ENCODE measurements at places on chromosomes 11 and 22.

DNA sequence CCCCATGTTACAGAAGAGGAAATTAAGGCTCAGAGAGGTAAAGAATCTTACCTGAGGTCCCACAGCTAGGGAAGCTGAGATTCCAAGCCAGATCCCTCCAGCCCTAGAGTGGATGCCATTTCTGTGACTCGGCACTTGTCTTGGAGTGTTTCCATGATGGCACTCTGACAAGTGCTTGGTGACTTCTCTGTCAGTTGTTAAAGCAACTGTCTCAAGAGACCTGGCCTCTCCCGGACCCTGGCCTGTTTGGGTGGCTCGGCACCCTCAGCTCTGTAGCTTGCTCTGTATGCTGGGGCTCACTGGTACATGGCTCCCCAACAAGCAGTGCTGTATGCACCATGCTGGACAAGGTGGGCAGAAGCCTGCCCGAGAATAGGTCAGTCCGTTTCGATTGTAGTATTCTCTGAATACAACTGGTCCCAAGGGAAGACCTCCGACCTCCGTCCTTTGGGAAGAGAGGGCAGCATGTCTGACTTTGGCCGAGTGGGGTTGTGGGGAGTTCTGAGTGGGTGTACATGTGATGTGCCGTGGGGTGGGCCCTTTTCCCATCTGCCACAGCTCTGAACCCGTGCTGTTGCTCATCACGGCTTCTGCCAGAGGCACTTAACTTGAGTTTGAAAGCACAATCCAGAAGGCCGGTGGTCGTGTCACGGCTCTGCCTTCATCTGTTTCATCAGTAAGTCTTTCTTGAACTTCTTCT, 12.4 kb downstream of the ACO2 start:
- DNase-seq: no peak

DNA sequence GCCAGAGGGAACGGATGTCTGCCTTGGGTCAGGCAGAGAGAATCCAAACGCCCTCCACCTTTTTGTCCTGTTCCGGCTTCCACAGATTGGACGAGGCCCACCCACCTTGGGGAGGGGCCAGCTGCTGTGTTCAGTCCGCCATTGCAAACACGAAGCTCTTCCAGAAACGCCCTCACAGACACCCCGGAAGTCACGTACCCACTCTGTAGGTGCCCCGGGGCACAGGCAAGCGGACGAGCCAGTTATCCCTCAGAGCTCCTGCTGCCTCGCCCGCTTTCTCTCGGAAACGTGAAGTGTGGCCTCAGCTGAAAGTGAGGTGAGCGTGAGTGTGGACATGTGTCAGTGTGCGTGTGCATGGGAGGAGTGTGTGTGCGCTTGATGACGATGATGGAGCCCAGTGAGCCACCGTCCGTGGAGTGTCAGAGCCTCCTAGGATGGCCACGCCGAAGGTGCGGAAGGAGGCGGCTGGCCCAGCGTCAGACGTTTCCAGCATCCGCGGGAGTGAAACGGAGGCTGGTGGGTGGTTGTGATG, 869.2 kb downstream of the TBC1D22A start:
- no peak for DNase-seq

GRCh38 chr11:117020869-117021564, 77.2 kb downstream of the SIK3 start:
- DNase-seq: no peak

DNA sequence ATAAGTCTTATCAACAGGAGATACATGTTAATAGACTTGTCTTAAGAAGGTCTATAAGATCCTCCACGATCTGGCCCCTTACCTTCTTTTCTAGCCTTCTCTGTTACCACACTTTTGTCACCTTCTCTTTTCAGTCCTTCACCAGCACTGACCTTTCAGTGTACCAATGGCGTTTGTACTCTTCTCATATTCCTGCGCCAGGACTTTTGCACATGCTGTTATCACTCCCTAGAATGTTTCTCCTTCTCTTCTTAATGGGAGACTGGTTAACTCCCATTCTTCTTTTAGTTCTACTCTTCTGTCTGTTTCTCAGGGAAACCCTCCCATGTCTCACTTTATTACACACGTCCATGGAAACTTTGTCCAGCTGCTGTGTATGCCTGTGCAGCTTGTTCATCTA, 4.4 kb upstream of the EED start:
- DNase-seq: no peak

GRCh38 chr11:104256525-104256924, 92.6 kb upstream of the PDGFD start:
- DNase-seq: peak; percentile 10

GRCh38 chr22:20131859-20132685, 468 bp downstream of the ZDHHC8 start:
- DNase-seq: no peak

GRCh38 chr11:27611947-27612455, 88.3 kb downstream of the BDNF start:
- no peak for DNase-seq

DNA sequence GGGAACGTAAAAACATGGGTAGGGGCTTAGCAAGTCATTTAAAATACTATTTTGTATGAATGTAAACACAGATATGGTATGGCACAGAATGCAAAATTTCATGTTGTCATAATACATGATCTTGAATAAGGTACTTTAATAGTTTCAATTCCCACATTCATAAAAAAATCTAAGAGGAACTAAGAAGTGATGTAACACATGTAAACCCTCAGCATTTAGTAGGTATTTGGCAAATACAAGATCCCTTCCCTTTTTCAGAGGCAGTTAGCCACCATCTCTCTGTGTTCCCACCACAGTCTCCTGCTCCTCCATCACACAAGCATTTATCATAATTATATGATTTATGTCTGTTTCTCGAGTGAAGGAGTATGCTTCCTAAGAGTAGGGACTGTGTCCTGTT, 251.8 kb downstream of the TENM4 start:
- DNase-seq: peak; percentile 5

- DNase-seq: no peak
These were observed 8.7 kb downstream of the YAP1 start for GRCh38 chr11:102118937-102119336.

DNA sequence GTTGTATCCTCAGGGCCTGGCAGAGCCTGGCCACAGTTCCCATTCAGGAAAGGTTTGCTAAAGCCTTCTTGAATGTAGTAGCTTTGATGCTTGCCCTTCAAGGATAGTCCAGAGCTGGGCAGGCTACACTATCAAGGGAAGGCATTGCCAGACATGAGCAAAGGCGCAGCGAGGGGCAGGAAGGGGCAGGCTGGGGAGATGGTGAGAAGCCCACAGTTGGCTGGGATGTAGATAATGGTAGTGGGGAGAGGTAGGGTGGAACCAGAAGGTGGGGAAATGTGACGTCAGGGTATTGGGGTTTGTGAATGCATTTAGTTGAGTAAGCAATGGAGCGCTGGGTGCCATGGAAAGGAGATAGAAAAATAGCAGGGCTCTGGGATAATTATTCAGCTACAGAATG, 28.6 kb downstream of the LRRC32 start:
- DNase-seq: no peak

GRCh38 chr11:115919341-115920091, 415.3 kb upstream of the CADM1 start:
- DNase-seq: no peak

- no peak for DNase-seq
These were observed 80.2 kb downstream of the PLEKHA7 start for GRCh38 chr11:16933756-16934603.

GRCh38 chr22:48265000-48265625, 1502.7 kb downstream of the TBC1D22A start:
- no peak for DNase-seq

DNA sequence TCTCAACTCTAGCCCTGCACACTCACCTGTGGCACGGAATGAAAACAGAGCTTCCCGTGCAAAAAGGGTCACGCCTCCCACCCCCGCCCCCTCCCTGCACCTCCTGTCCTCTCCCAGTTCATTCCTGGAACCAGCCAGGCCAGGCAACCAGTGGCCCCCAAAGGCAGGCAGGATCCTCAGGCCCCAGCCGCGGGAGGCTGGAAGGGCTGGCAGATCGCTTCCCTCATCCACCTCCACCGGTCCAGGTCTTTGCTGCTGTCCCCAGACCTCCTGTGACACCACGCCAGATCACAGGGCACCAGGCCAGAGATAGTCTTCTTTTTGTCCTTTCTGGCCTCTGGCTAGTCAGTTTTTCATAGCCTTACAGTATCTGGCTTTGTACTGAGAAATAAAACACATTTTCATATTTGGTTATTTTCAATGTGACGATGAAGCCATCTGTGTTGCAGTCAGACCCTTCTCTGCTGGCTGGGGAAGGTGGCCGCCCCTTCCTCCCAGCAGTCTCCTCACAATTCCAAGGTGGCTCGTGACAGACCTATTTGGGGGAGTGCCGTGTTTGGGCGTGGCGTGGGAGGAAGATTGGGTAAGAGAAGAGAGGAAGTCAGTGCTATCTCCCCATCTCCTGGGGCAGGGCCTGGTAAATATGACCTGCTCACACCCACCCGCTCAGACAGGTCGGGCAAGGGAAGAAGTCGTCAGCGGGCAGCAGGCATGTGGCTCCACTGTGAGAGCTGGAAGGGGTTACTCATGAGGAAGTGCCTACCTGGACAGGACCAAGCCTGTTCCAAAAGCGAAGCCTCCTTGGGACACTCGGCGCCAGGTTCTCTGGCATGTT, 9.1 kb downstream of the SSH3 start:
- peak; percentile 46 for DNase-seq

GRCh38 chr11:72578991-72579815, 95.0 kb downstream of the PDE2A start:
- DNase-seq: no peak

- DNase-seq: no peak
These were observed 28.3 kb downstream of the GRIK4 start for GRCh38 chr11:120539667-120540369.

- no peak for DNase-seq
These were observed 103.8 kb downstream of the EXT2 start for GRCh38 chr11:44199298-44199697.

DNA sequence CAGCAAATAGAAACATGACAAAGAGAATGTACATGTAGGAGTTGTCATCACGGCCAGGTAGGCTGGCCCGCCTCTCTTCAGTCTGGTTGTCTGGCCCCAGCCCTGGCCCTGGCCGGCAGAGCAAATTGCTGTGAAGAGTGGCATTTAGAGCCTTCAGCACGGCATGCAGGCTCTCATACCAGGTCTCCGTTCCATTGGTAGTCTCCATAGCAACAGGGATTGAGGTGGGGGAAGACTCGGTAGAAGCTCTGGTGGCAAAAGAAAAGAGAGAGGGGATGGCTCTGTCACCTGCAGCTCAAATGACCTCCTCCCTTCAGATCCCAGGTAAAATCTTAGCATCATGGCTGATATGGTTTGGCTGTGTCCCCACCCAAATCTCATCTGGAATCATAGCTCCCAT, 10.0 kb downstream of the KCNE3 start:
- no peak for DNase-seq

- no peak for DNase-seq
These were observed 58.9 kb downstream of the DKK3 start for GRCh38 chr11:11949482-11949881.

GRCh38 chr11:69637941-69638871, 2.8 kb upstream of the CCND1 start:
- DNase-seq: no peak

GRCh38 chr11:66902486-66903177, 45.8 kb downstream of the LRFN4 start:
- no peak for DNase-seq

DNA sequence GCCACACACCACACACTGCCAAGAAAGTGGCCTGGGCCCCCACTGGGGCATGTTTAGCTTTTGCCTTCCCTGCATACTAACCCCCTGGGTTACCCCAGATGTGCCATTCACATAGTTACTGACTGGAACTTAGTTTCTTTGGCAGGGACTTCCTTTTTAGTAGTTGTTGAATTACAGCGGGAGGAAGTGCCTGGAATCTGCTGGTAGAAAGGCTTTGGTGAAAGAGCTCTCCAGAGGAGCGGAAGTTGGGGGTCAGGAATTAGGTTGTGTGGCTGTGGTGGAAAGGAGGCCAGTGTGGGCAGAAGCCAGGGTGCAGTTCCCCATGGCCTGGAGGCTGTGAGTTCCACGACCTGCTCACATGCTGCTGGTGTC, 69.0 kb downstream of the MED15 start:
- no peak for DNase-seq

DNA sequence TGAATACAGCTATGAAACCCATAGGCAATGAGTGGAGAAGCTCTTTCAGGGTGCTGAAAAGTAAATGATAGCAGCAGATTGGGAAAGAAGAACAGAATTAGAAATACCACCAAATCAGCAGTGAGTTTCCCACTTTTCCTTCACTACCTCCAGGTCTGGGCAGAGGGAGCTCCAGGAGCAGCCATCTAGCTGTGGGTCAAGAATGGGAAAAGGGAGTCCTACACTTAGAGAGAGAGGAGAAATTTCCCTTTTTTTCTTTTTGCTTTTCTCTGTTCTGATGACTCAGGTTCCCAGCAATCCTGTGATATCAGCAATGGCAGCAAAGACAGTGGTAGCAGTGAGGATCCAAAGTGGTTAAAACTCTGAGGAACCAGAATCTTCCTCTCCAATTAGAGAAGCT, 263.9 kb downstream of the NXPE2 start:
- no peak for DNase-seq

- DNase-seq: no peak
These were observed 16.1 kb downstream of the LRRC75B start for GRCh38 chr22:24576778-24577177.

DNA sequence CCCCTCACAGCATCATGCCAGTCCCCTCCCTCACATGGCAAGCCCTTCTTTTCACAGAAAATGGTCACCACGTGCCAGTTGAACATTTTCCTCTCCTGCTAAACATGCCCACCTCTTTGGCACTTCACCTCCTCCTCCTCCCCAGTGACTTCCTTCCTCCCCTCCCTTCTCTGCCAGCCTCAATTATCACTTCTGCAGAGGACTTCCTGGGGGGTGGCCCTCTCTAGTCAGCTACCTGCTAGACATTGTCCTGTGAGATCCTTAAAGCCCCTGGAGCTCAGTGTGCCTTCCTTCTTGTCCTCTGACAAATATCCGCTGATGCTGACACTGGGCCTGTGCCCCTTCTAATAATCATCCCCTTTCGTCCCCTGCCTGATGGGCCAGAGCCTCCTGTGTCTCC, 43.2 kb upstream of the E2F8 start:
- DNase-seq: no peak

DNA sequence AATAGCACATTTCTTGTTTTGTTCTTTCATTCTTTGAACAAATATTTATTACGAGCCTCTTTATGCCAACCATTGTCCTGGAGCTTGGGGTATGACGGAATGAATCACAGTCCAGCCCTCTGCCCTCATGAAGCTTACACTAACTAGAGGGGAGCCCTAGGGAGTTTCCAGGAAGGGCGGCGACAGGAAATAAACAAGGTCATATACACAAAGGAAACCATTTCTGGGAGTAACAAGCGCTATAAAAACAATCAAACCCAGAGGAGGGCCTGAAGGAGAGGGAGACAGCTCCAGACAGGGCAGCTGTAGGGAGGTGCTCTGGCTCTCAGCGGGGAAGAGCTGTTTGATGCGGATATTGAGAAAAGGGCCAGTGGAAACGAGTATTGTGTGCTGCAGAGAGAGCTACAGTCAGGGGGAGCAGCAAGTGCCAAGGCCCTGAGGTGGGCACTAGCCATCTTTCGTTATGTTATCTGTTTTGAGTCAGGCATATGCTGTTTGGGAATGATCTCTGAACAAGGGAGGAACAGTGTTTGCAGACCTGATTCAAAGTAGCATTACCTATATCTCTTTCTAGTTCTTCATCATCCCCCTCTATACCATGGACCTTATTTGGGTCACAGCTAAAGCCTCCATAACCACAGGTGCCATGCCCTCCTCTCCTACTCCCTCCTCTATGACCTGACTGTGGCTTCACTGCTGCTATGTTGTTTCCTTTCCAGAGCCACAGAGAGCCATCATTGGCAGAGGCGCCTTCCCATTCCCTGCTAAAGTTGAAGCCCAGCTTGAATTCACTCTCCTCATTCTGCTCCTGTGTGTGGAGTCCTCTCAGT, 15.3 kb upstream of the ZBTB16 start:
- no peak for DNase-seq

GRCh38 chr11:65301491-65302329, 13.0 kb upstream of the CDC42EP2 start:
- no peak for DNase-seq
